ENCODE measurements at places on chromosomes 12 and 14.
A peak's percentile ranks its signal among the peaks of the same experiment; 100 is the strongest.

- no peak for DNase-seq
Measured at GRCh38 chr12:80262346-80262745, 163.0 kb downstream of the OTOGL start.

- no peak for DNase-seq
Measured at GRCh38 chr12:49825971-49826421, 2.2 kb downstream of the NCKAP5L start.

DNA sequence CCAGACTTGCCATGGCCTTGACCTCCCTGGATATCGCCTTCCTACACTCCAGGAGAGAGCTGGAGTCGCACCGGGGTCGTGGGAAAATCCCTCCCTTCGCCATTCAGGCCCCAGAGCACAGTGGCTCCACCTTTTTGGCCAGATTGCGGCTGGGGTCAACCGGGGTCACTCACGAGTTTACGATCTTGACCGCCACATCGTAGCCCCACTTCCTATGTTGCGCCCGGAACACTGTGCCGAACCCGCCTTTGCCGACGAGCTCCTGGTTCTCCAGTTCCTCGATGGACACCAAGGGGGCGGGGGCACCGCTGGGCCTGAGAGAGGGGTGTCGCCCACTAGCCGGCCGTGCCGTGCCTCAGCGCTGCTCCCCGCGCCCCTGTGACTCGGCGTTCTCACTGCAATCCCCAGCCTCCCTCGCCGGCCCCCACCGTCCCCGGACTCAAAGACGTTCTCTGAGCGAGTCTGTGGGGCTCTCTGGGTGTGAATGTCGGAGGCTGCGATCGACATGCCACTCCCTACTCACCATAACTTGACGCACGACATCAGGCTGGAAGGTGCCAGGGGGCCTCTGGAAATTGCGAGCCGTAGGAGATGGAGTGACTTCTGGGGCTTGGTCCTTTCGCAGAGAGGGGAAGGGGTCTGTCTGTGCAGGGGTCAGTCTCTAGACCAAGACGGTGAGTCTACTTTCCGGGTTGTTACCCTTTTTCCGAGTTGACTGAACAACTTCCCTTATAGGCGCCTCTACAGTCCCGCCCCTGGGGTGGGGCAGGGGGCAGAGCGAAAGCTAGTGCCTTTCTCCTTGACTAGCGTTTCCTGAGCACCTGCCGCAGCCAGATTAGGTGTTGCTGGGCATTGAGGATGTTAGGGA is at the start of gene RIPK3:
RIPK3 (minus strand) TSS at position 708 of the 868 bp plus-strand sequence; CDS start at position 543, 165 bp downstream.
- DNase-seq: no peak

GRCh38 chr14:28751467-28752058 is 15.0 kb upstream of the FOXG1 start:
- DNase-seq: peak; percentile 64

GRCh38 chr12:56590237-56590830 is 39.8 kb downstream of the BAZ2A start:
- DNase-seq: no peak

- no peak for DNase-seq
Measured at GRCh38 chr12:64427988-64428387, 23.8 kb downstream of the XPOT start.

DNA sequence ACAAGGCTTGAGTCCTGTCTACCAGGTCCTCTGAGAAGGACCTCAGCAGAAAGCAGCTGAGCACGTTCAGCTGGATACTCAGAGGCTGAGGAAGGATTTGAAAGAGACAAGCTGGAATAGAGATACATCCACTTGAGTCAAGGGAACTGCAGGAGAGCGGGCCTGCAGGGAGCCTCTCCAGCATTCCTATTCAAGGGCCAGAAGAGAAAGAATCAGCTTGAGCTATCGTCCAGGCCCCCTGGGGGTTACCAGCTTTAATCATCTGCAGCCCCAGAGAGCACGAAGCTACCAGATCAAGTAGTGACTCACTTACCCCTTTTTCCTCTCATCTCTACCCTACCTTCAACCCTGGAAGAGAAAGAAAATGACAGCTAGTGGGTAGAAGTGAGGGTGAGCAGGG is 80.9 kb downstream of the NDUFA12 start:
- DNase-seq: no peak

GRCh38 chr12:3759878-3760277 is 7.0 kb upstream of the CRACR2A start:
- no peak for DNase-seq

- no peak for DNase-seq
Measured at GRCh38 chr14:74888164-74889158, 6.7 kb downstream of the DLST start.

- no peak for DNase-seq
Measured at GRCh38 chr14:104723651-104724406, at the start of gene ADSS1. Gene ADSS1 (plus strand): TSS chr14:104724229. CDS start chr14:104724271, 42 bp downstream.

DNA sequence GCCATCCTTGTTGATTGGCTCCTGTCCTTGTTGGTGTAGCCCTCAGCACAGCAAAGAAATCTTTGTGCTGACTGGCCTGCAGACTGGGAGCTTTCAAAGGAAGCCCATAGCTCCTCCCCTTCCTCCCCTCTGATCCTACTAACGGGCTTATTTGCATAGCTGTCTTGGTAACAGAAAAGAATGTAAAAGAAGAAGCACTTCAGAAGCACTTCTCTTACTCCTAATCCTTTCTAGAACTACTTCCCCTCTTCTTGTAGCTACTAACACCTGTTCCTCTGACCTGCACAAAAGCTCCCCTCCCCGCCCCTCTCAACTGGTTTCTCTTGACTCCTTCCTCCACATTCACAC is 14.3 kb upstream of the RIC8B start:
- peak; percentile 25 for DNase-seq

DNA sequence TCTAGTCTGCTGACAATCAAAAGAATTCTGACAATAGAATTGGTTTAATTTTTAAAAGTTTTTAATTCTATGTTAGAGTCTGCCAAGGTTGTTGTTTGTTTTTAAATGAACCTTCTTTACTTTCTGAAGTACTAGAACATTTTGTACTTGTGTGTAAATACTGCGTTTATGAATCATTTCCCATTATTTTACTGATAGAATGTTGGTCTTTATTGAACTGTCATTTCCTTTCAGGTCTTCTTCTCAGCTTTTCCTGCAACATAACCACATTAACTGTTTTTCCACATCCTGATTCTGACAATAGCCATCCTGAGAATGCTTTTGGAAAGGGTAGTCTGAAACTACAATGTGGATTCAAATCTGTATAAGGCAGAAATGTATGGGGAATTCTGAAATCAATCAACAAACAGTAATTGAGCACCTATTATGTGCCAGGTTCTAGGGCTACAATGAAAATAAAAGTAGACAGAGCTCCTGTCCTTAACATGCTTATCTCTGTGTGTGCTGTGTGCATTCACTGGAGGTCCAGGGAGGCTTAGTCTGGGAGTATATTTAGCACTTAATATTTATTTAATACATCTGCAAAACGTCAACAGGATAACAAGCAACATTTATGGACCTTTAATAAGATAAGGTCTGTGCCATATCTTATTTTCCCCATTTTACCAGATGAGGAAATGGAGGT is 73.1 kb upstream of the SLC38A2 start:
- no peak for DNase-seq

GRCh38 chr12:131218026-131218922 is 264.6 kb downstream of the ADGRD1 start:
- DNase-seq: no peak

DNA sequence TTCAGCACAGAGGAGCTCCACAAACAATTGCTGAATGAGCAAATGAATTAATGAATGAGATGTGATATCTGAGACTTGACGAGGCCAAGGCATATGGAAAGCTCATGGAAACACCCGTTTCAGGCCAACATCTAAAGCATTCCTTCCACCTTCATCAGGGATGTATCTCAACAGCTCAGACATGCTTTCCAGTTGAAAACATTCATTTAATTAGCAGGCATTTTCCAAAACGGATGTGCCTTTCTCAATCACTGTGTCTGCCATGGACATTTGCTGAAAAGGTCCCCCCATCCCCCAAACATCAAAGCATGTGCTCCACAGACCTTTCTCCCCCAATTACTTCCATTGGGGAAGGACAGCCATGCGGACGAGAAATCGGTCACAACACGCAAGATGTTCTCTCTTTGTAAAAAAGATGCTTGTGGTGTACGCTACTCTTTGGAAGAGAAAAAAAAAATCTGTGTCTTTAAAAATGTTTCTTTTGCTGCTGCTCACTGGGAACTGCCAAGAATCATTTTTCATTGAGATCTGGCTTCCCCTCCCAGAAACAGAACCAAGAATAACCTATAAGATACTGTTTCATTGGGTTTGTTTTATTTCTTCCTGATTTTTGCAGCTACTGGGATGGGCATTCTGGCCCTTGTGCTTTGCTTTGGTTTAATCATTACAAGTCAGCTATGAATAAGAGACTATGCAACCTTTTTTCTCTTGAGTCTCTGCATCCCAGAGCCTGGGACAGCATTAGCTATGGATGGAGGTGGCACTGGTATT is 528.2 kb downstream of the MED13L start:
- DNase-seq: no peak

- no peak for DNase-seq
Measured at GRCh38 chr14:35351897-35352273, 52.7 kb downstream of the NFKBIA start.

- no peak for DNase-seq
Measured at GRCh38 chr14:71799841-71800240, 132.4 kb upstream of the RGS6 start.

GRCh38 chr14:37422748-37423147 is 172.3 kb downstream of the FOXA1 start:
- no peak for DNase-seq

DNA sequence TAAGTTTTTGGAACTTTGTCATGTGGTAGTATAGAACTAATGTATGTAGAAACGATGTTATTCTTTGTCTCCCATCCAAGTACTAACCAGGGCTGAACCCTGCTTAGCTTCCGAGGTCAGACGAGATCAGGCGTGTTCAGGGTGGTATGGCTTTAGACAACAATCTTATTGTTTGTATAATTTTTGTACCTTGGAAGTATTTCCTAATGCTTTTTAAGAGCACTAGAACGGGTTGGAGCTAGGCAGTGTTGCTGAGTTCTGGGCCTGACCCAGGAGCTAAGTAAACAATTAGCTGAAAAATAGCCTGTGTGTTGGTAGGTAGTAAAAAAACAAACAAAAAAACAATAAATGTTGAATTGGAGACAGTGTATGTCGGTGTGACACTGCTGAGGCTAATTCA is 244.3 kb downstream of the EMP1 start:
- DNase-seq: no peak

- DNase-seq: no peak
Measured at GRCh38 chr14:97196336-97196735, 399.2 kb downstream of the VRK1 start.

- DNase-seq: no peak
Measured at GRCh38 chr12:40054555-40055227, 51.2 kb downstream of the SLC2A13 start.

DNA sequence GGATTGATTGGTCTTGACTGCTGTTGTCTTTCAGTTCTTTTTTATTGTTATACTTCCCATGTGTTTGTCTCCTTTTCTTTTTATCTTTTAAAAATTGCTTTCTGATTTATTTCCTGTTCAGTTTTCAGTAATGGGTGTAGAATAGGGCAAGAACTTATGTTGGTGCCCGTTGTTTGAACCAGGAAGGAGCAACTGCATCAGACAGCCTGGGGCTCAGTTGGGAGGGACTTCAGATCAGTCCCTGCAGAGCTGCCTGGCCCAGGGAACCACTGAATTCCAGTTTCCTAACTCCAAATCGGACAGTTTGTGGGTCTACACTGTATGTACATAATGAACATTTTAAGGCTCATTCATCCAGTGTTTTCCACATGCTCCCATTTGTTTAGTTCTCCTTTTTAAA is 64.9 kb downstream of the FBXO34 start:
- DNase-seq: no peak

GRCh38 chr12:113077859-113078255 is 21.3 kb downstream of the DTX1 start:
- no peak for DNase-seq

- DNase-seq: peak; percentile 8
Measured at GRCh38 chr12:117362391-117362790, 965 bp upstream of the NOS1 start.

- DNase-seq: no peak
Measured at GRCh38 chr12:106282457-106283097, 20.0 kb upstream of the TCP11L2 start.

GRCh38 chr12:62640910-62641448 is 174.4 kb downstream of the MON2 start:
- no peak for DNase-seq

GRCh38 chr12:115956659-115957058 is 320.8 kb downstream of the MED13L start:
- no peak for DNase-seq

GRCh38 chr12:52267699-52268098 is 6.7 kb upstream of the KRT86 start:
- DNase-seq: no peak

DNA sequence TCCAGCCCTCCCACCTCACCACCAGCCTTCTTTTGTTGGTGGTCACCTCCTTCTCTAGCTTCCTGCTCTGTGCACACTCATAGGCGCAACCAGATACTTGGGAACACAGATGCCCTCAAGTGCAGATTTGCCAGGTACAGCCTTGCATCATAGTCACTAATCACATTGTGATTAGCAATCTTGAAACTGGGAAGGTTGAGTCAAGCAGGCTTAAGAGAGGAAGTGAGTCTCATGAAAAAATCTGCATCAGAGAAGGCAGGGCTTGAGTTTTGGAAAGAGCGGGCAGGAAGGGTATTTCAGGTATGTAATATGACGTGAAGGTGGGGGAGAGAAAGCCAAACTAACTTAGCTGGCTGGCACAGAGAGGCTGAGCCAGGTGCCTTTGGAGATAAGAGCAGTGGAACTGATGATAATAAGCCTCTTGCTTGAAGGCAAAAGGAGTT is 2.7 kb upstream of the RABGGTA start:
- DNase-seq: no peak

DNA sequence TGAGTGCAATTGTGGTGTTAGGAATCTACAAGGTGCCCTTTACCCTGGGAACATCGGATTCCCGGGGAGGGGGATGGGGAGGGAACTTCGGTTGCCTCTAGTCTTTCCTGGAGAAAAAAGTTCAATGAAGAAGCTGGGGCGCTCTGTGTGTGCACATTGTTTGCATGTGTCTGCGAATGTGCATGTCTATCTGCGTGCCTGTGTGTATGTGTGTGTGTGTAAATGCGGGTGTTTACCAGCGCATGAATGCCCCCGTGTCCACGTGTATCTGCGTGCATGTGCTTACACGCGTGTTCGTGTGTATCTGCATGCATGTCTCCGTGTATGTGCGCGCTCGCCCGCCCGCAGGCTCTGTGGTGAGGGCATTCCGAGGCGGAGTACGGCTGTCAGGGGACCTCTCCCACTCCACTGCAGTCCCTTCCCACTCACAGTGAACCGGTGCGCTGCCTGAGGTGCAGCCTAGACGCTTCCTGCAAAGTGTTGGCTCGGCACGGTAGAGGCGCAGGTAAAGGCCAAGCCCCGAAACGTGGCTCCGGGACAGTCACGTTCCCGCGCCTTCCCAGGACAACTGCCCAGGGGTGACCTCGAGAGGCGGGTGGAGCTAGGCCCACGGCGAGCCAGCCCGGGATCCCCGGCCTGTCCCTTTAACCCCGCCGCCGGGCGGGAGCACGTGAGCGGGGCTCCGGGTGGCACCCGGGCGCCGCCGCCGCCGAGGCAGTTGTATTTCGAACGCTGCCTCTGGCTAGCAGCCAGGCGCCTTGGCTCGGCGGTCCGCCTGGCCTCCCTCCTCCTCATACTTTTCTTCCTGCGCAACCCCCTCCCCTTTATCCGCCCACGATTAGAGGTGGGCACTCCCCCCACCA is 539 bp upstream of the HMGA2 start:
- DNase-seq: no peak

GRCh38 chr12:6899427-6899826 is 5.2 kb upstream of the LRRC23 start:
- no peak for DNase-seq

Measured in nucleus accumbens (tissue), 56 donors.